Tongue (tissue), 3 donors: ENCODE measurements at places on chromosomes 7 and 10. TPM values are rescaled to one million over a fixed set of nuclear protein-coding genes. Genes with fewer than 3 reads are reported as not detected.

Gene EXOSC1
- total RNA-seq, result 22.5 TPM

- DNase-seq, result no peak
Observed at GRCh38 chr10:102735065-102735562, 8.6 kb upstream of the WBP1L start.

DNA sequence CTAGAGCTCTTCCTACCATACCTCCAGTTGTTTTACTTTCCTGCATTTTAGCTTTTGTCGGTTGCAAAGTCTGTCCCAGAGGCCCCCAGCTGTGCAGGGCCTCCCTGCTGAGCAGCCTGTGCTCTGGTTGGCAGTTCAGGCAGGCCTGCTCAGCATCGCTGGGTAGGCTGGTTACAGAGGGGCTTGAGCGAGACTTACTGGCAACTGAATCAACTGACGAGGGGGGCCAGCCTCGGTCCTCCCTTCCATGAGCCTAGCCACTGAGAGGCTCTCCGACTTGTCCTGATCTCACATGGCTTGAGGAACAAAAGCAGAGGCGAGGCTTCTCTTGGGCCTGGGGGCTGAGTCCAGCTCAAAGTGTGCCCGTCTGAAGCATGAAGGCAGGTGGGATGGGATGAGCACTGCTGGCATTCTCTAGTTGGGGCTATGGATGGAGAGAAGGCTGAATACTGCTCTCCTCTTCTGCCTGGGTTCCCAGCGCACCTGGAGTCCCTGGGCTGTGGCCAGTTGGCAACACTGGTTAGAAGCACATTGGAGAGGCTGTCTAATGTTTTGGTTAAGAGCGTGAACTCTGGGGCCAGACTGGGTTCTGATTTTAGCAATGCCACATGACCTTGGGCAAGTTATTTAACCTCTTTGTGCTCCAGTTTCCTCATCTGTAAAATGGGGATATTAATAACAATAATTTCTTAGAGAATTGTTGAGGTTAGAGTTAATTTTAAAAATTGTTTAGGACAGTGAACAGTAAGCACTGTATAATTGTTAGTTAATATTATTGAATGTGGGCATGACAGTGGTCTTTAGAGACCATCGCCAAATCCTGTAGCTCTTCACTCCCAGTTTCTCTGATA, 6.9 kb upstream of the SFRP5 start:
- no peak for DNase-seq

DNA sequence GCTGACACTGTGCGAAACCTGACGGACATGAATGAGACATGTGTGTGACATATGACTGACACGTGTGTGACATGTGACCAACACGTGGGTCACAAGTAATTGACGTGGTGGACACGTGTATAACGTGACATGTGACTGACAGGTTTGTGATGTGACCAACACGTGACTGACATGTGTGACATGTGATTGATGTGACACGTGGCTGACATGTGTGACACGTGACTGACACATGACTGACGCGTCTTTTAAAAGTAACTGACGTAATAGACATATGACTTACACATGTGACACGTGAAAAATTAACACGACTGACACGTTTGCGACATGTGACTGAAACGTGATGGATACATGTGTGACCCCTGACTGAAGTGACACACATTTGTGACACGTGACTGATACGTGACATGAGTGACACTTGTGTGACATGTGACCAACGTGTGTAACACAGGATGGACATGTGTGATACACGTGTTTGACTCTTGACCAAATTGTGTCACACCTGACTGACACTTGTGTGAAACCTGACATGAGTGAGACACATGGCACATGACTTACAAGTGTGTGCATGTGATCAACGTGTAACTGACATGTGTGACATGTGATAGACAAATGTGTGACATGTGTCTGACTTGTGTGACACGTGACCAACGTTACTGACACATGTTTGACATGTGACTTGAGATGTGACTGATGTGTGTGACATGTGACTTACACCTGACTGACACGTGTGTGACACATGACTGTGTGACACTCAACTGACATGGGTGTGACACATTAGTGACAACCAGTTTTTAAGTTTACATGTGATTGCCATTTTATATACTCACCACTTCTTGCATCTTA, 56.9 kb downstream of the ZNF92 start:
- DNase-seq, result no peak

- DNase-seq, result peak; percentile 66
Observed at GRCh38 chr7:33757563-33758165, 147.7 kb upstream of the BMPER start.

GRCh38 chr7:19293431-19293830, 148.2 kb upstream of the FERD3L start:
- DNase-seq, result no peak
